ENCODE measurements at places on chromosomes 2 and 18.

GRCh38 chr2:197994751-197995150 lies 190.4 kb downstream of the PLCL1 start:
- DNase-seq: no peak

- DNase-seq: peak; percentile 12
These were observed 21.5 kb downstream of the GPR155 start for GRCh38 chr2:174465327-174465726.

- DNase-seq: no peak
These were observed 25.3 kb downstream of the TMEM131 start for GRCh38 chr2:97970293-97971060.

DNA sequence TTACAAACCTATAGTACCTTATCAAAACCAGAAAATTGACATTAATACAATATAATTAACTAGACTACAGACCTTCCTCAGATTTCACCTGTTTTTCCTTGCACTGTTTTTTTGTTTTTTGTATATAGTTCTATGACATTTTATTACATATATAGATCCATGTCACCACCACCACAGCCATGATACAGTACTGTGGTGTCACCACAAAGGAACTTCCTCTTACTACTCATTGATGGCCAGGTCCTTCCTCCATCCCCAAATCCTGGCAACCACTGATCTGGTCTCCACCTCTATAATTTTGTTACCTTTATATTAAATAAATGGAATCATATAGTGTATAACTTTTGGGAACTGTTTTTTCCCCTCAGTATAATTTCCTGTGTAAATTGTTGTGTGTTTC lies 19.4 kb upstream of the ATP6V1B1 start:
- no peak for DNase-seq

DNA sequence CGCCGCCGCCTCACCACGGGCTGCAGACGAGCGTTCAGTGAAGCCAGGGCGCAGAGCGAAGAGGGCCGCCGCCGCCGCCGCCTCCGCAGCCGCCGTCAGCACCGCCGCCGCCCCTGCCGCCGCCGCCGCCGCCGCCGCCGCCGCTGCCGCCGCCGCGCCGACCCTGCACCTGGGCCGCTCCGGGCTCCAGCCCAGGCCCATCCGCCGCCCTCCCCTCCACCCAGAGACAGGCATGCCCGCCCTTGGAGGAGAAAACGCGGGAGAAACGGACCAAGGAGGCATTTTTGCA lies 3.0 kb downstream of the POU3F3 start:
- DNase-seq: no peak

- no peak for DNase-seq
These were observed 79.8 kb upstream of the FZD7 start for GRCh38 chr2:201953880-201954279.

DNA sequence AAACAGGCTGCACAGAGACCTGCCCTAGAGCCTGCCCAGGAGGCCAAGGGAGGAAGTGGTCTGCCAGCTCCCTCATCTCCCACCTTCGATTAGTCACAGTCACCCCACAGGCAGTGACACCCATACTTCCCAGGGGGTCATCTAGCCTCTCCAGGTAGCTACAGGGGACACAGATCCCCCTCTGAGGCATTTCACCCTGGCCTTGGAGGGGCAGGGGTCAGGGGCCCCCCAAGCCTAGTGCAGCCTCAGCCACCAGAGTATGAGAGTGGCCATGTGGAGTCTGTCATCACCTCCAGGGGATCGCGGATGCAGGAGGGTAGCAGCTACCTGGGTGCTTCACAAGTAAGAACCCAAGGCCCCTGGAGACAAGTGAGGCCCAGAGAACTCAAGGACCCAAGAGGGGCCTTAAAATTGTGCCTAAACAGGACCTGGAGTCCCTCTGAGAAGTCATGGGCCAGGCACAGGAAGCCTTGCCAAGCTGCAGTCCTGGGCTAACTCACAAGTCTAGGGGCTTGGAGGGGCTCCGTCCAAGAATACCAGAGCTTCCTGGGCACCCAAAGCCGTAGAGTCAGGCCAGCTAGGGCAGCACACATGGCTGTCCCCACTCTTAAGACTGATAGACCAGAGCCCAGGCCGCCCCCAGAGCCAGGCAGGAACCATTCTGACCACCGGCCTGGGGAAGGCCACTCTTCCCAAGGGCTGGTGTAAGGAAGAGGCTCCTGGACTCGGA lies 354.3 kb upstream of the ID2 start:
- DNase-seq: no peak

- DNase-seq: no peak
These were observed 71.9 kb downstream of the CHRNA1 start for GRCh38 chr2:174692256-174692919.

GRCh38 chr2:189824694-189825396 lies 40.6 kb downstream of the PMS1 start:
- no peak for DNase-seq

GRCh38 chr2:1321321-1321720 lies 91.9 kb upstream of the TPO start:
- DNase-seq: no peak

GRCh38 chr2:176575237-176575744 lies 306.0 kb downstream of the MTX2 start:
- no peak for DNase-seq

- no peak for DNase-seq
These were observed 15.2 kb upstream of the DSG3 start for GRCh38 chr18:31432316-31432715.

All from HEK293T (cell line).